ENCODE measurements at places on chromosomes 7 and 10. TPM values are rescaled to one million over a fixed set of nuclear protein-coding genes. Genes with fewer than 3 reads are reported as not detected.

- no peak for DNase-seq
Observed at GRCh38 chr10:30510184-30510931, 76.4 kb downstream of the MAP3K8 start.

DNA sequence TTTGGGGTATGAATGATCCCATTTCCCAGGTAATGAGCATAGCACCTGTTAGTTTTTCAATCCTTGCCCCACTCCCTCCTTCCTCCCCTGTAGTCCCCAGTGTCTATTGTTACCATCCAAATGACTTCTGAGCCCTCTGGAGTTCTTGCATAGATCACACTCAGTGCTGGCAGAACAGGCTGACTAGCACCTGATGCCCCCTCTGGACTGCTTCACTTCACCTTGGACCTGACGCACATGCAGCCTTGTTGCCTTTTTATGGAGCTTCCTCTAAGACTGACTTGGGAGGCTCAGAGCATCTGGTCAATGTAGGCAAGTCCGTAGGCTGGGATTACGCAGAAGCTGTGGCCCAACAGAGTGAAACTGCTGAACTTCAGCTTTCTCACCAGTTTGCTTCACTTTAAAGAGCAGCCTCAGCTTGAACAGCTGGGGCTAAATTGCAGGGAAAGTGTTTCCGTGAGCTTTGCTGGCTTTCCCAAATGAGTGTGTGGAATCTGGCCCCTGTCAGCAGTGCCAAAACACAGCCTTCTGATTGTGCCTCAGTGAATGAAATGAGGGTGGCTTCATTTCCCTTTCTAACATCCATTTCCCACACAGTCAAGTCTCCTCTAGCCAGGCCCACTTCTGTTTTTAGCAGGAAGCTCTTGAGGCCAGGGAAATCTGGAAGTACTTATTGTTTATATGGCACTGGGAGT is 48.5 kb downstream of the NXPH1 start:
- DNase-seq, result no peak

DNA sequence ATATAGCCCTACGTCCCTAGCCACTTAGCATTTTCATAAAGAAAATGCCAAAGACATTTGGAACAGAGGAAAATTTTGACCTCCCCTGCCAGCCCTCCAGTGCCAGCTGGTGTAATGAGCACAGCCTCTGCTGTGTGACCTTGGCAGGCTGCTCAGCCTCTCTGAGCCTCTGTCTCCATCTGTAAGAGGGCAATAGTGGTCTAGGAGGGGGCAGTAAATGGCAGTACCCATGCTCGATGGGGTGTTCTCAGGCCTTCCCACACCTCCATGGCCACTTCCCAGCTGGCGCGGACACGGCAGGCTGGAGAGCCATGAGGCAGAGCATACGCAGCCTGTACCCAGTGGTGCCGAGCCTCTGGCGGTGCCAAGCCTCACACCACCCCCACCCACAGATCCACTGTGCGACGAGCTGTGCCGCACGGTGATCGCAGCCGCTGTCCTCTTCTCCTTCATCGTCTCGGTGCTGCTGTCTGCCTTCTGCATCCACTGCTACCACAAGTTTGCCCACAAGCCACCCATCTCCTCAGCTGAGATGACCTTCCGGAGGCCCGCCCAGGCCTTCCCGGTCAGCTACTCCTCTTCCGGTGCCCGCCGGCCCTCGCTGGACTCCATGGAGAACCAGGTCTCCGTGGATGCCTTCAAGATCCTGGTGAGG is 24.0 kb upstream of the CSGALNACT2 start:
- DNase-seq, result no peak

DNA sequence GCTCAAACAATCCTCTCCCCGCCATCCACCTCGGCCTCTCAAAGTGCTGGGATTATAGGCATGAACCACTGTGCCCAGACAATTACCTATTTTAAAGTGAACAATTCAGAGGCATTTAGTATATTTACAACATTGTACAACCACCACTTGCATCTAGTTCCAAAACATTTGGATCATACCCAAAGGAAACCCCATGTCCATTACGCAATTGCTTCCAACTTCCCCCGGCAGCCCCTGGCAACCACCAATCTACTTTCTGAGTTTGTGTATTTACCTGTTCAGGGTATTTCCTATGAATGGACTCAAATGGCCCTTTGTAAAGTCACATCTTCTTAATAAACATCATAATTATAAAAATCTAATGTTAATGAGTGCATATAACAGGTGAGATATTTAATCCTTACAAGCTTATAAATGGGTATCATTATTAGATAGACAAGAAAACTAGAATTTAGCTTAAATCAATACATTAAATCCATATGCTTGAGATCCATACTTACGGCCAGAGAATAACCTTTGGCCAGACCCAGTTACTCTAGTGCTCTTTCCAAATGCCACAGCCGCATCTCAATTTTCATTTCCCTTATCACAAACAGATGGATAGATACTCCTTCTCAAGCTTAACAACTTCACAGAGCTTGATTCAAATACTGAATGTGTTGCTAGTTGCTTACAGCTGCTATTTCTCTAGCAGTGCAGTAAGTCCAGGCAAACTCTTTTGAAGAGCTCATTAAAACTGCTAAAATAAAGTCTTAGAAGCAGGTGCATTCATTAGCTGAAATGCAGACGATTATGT is 133.4 kb upstream of the MKLN1 start:
- DNase-seq, result no peak

DNA sequence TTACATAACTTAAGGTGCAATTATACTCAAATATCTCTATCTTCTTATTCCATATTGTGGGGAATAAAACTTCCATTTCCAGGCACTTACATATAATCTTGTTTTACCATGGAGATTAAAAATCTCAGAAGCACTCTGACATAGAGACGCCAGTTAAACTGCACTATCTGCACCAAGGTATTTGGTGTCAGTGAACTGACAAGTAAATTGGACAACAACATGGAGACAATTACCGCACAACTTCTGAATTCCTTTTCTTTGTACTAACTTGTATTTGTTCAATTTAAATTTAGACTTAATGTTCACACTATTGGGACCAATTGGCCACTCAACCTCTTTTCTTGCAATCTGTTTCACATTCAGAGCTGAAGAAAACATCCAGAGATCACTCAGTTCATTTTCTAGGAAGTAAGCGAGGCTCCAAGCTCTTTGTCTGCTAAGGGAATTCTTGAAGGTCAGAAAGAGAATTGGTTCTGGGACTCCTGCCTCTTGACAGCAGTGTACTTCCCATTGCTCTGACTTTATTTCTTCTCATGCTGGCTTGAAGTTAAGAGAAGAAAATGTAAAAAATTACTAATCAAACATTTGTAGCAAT is 184.7 kb downstream of the CHCHD3 start:
- no peak for DNase-seq

DNA sequence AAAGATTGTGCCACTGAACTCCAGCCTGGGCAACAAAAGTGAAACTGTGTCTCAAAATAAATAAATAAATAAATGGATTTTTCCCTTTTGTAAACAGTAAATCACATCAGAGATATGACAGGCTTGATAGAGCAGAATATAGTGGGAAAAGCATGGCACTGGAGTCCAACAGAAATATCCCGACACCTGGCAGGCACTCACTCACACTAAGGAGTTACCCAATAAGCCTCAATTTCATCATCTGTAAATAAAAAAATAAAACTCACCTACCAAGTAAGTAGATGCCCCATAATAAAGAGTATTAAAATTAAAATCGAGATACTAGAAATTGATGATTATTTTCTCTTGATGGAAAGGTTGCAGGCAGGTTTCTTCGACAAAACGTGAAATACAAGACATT is 1.7 kb downstream of the ATE1 start:
- DNase-seq, result peak; percentile 4

The CYP26C1 gene
- 2.0 TPM for total RNA-seq

GRCh38 chr10:44619521-44619920 is 234.6 kb upstream of the CXCL12 start:
- DNase-seq, result no peak

Measured in endothelial cell of umbilical vein (primary cell).